ENCODE measurements at places on chromosomes 4 and X.

- DNase-seq, result no peak
These were observed 149.7 kb downstream of the PTTG2 start for GRCh38 chr4:38109896-38110295.

- DNase-seq, result no peak
These were observed 1157.3 kb downstream of the PCDH7 start for GRCh38 chr4:31877429-31877828.

GRCh38 chr4:152806501-152807125 lies 26.9 kb downstream of the ARFIP1 start:
- no peak for DNase-seq

GRCh38 chr4:87166296-87166854 lies 54.0 kb downstream of the KLHL8 start:
- no peak for DNase-seq

DNA sequence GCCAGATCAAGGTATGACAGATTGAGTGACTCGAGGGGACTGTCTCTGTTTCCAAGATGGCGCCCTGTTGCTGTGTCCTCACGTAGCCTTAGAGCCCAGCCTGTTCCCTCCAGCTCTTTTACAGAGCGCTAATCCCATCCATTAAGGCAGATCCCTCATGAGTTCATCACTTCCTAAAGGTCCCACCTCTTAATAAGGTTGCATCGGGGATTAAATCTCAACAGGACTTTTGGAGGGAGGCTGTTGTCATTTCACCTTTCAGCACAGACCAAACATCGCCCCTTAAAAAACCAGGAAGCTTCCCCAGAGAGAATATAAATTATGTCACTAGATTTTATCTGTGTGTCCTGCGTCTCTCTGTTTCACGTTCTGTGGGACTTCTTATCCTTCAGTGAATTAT lies 32.6 kb upstream of the DHRSX start:
- DNase-seq, result no peak

DNA sequence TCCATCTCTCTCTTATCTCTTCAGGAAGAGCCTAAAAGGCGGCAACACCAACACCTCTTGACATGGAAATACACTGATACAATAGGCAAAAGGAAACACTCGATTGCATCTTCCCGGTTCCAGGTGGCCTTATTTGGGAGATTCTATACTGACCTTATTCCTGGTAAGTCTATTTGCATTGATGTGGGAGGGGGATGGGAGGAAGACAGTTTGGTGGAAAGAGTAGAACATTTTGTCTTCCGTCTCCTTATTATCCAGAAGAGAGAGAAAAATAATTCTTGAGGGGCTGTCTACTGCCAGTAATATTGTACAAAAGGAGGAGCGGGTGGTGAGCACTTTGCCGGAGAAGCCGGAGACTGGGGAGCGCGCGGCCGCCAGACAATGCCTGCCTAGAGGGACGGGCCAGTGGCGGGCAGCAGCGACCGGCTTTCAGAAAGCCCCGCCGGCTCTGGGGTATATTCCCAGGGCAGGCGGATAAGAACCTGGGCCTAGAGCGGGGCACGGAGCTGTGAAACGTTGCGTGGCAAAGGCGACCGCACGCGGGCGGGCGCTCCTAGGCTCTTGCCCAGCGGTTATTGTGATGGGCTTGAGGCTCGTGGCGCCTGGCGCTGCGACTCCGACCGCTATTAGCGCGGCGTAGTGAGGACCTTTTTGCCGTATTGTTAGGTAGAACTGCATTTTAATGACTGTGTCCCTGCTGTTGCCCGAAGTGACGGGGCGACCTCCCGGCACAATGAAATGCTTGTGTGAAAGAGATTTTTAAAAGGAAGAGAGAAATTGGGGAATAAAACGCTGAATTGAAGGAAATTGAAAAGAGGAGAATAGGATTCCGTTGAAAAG lies 518 bp downstream of the PRDM8 start:
- DNase-seq, result no peak

DNA sequence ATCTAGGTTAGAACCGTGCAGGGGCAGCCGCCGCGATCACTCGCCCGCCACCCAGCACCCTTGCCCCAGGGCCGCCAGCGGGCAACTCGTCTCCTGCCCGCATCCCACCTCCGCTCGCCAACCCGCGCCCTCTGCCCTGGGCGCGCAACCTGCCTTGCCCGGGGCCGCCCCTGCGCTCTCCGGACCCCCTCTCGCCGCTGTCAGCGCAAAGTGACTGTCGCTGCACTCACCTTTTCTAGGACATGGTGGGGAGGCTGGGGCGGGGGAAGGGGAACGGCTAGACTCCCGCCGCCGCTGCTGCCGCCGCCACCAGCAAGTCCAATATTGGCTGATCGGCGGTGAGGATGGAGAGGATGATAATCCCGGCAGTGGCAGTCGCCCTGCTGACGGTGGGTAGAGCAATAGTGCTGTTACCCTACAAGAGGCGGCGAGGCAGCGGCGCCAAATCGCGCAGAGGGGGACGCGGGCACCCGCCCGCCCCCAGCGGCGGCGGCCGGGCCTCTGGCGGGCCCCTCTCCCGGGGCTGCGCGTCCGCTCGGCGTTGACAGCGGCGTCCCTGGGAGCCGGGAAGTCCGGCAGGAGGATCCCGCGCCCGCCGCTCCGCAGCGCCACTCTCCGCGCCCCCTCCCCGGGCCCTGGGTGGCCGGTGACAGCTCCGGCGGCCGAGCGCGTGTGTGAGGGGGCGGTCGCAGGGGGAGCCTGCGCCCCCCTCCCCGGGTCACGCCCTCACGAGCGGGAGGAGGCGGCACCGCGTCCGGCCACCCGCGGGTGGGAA lies 2.3 kb upstream of the NR3C2 start:
- DNase-seq, result peak; percentile 12

GRCh38 chrX:17579026-17579425 lies 158.3 kb upstream of the SCML1 start:
- DNase-seq, result no peak

- DNase-seq, result no peak
These were observed 212.2 kb downstream of the LDB2 start for GRCh38 chr4:16686195-16686594.

Measured in activated CD8-positive, alpha-beta memory T cell treated with anti-CD3 and anti-CD28 coated beads for 1 hour (primary cell).